Mesenteric fat pad (tissue), 1 donor: ENCODE measurements at places on chromosomes 6 and 20.

GRCh38 chr6:158607411-158608170 lies 37.0 kb downstream of the DYNLT1 start:
- peak; percentile 84 for DNase-seq

DNA sequence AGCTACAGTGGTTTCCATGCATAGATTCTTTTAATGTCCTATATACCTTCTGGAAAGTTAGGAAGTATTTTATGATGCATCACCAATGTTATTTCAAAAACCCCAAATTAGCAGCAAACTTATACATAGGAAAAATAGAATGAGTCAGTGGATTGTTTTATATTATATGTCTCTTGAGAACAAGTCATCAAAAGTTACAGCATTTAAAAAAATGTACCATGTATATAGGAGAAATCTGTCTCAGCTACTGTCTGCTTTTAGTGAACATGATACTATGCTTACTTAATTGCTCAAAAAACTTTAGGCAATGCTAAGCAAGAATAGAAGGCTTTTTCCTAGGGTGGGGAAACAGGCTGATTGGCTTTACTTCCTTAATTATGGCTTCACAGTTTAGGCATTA lies 365.3 kb downstream of the SAMD5 start:
- DNase-seq = no peak

DNA sequence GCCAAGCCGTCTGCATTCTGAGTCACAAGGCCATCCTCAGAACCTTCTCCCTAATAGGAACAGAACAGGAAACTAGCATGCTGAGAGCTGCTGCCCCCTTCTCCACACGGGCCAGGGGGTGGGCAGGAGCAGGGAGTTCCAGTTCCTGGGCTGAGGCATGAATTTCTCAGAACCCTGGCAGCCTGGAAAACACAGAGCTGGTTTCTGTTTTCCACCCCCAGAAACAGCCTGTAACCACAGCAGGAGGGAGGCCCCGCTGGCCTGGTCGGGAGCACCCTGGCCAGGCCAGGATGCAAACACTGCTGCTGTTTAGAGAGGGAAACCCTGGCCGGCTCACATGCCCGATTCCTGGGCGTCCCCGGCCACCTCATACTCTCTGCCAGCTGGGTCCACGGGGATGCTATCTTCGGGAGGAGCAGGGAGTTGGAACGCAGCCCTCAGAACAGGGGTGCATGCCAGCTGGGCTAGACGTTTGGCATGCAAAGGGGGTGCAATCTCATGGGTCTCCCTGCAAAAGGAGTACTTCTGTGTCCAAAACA lies 130.1 kb downstream of the NFATC2 start:
- DNase-seq = no peak

DNA sequence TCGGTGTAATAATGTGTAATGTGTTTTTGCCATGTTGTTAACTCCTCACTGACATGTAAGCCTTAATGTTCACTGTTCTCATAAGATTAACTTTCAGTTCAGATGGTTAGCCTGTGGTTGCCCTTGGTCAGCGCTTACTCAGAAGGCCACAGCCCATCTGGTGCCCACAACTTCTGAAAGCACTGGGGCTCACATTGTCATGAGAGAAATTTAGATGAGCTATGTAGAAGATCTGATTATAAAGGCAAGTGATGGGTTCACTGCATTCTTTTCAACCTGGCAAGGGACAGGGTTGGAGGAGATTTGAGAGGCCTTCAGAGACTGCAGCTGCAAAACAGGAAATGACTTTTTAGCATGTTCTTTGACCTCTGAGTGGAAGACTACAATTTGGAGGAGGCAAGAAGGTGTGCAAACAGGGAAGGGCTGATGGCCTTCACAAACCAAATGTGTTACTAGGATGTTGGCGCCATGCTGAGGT lies 242.3 kb upstream of the SUPT3H start:
- no peak for DNase-seq

- no peak for DNase-seq
These were observed 87.9 kb upstream of the ZNF217 start for GRCh38 chr20:53681352-53682212.

GRCh38 chr6:68167604-68168003 lies 467.5 kb upstream of the ADGRB3 start:
- DNase-seq = no peak

DNA sequence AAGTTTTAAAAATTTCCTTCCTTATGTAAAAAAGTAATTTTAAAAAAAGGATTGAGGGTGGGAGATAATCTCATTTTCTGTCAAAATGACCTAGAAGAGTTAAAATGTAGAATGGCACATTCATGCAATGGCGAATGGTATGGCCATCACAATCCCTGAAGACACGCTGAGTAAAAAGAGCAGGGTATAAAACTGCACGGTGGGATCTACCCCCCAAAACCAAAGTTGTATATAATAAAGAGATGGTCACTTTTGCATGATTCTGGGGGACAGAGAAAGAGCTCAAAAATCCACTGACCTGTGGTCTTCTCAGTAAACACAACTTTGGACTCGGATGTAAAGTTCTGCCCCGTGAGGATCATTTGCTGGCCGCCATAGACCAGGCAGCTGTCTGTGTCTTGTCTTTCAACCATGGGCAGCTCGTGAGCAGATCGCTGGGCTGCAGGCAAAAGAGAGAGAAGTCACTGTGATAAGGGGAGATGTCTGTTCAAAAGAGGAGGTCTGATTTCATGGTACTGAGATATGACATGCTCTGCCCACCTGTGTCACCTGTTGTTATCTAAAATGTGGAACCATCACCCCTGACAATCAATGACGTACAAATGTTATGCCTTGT lies 88.2 kb downstream of the NFATC2 start:
- DNase-seq = peak; percentile 55

DNA sequence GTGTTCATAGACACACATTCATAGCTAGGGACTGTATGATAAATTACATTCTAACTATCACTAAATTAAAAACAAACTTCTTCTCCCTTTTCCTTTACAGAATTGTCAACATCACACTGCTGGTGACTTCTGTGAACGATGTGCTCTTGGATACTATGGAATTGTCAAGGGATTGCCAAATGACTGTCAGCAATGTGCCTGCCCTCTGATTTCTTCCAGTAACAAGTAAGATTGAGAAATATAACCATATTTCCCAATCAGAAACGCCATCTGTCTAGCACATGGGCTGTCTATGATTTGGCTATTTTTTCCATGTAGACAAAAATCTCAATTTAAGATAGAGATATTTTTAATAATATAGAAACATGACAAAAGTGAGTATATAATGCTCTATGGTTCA lies 367.7 kb downstream of the ARHGAP18 start:
- DNase-seq = no peak

DNA sequence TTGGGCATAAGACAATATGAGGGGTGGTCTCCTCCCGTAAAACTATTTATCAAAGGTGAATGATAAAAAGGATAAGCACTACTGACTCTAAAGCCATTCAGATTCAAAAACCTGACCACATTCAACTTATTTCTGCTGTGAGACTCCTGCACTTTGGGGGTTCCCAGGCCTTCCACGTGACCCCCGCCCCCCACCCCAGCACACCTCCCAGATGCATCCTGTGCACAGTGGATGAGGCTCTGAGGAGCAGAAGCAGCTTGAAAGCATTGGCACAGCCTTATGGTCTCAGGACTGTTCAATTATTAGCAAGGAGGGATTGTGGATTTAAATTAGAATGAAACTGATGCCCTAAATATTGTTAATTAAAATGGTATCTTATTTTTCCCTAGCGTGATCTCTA lies 55.1 kb upstream of the SAMD5 start:
- DNase-seq = no peak

DNA sequence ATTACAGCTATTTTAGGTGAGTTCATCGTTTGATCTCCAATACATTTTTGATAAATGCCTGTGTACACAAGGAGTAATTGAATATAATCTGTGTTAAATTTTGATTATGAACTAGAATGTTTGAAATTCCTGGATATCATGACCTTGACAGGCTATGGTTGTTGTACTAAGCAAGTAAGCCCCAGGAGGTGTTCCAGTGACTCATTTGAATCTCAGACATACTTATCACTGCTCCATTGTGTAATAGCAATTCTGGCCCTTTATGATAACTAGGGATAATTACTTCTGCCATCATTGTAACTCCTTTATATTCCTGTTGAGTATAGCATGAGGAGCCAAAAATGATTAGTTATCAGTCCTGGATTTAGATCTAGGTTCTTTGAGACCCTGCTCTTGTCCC lies 1424.6 kb upstream of the ADGRB3 start:
- no peak for DNase-seq

DNA sequence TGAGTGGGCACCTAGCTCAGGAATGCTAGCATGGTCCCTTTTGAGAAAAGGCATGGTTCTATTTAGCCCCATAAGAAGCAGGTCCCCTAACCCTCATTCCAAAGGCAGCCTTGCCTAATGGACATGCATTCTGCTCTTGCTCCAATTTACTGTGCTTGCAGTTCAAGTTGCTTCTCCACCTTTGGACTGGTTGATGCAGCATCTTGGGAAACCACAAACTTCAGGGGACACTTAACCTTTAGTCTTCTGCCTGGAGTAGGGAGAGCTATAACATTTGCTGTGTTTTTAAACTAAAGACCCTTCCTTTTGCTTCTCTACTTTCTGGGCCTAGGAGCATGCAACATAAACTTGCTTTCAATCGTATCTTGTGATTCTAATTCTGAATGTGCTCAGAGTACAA lies 5.1 kb upstream of the PHF3 start:
- no peak for DNase-seq

- DNase-seq = no peak
These were observed 797.0 kb upstream of the GJE1 start for GRCh38 chr6:141335477-141336273.

DNA sequence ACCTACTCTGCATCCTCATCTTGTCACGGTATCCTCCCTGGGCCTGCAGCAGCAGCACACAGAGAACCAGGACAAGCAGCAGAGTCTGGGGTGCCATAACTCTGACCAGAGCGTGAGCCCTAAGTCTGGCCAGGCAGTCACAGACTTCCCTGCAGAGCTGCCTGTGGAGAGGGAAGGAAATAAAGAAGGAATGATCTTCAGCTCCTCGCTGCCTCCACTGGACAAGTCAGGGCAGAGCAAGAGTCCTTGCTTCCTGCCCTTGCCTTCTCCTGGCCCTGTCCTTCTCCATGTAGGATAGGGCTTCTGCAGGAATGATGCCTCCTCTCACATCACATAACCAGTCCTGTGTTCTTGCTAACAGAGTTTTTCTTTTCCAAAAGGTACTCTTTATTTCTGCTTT lies 15.9 kb upstream of the WFDC11 start:
- DNase-seq = no peak

- no peak for DNase-seq
These were observed 28.7 kb downstream of the NR2E1 start for GRCh38 chr6:108194503-108194902.

DNA sequence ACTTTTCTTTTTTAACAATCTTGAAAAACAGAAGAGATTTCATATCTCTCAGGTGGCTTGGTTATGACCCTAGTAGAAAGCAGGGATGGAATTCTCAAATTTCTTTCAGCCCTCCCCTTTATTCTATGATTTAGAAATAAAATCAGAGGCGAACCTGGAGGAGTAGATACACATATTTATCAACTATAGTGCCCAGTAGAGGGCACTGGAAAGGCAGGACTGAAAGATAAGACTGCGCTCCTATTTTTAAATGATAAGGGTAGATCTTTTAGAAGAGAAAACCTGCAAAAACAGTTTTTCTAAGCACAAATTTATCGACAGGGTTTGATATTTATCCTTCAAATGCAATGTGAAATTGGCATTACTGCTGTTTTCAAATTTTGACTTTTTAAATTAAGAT lies 1296.6 kb downstream of the EPHA7 start:
- no peak for DNase-seq

DNA sequence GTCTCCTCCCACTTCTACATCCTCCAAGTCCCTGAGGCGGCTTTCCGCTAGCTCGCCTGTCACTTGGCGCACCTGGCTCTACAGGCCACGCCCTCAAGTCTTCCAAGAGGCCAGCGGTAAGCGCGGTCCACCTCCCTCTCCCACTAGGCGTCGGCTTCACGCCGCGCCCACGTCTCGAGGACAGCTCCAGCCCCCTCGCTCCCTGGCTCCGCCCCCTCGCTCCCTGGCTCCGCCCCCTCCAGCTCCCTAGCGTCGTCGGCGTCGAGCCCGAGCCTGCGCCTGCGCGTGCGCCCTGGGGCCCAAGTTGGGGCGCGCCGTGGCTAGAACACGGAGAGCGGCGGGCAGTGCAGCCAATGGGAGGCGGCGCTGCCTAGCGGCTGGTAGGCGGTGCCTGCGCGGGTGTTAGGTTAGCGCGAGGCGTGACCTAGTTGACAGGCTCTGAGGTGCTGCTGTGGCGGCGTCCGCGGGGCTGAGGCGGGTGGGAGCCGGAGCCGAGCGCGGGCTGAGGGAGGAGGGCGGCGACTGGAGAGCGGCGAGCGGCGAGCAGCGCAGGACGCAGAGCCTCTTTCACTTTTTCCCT lies at the start of gene MACROD2:
MACROD2 (plus strand) TSS at position 431 of the 580 bp plus-strand sequence.
- peak; percentile 95 for DNase-seq

GRCh38 chr6:110778333-110778732 lies 36.9 kb downstream of the CDK19 start:
- DNase-seq = no peak

DNA sequence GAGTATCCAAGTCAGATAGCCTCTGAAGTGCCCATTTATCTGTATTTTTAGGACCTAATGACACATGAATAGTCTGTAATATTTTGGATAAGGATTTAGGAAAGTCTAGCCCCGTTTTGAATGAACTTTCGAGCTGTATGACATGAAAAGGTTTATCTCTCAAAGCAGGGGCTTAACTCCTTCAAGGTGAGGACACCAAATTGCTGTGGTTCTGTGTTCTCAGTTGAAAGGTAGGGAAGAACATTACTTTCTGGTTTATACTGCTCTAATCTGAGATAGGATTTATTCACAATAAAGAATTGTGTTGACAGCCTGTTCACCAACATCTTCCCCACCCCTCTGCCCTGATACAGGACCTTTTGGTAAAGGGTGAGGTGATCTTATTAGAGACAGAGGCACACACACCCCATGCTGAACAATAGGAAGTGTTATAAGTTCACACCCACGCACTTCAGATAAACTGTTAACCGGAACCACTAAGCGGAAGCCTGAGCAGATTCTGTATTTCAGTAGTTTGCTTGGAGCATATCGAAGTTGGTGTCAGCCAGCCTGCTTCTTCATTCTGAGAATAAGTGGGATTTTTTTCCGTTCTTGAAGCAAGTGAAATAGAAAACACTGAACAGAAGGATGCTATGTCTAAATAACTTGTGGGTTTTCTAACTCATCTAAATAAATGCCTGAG lies 223.3 kb downstream of the TMEM242 start:
- no peak for DNase-seq
